ENCODE measurements at places on chromosomes 1 and 21.

GRCh38 chr1:50447961-50448360 is 24.7 kb upstream of the DMRTA2 start:
- DNase-seq, result no peak

- no peak for DNase-seq
Measured at GRCh38 chr1:236888126-236888525, 93.0 kb downstream of the MTR start.

DNA sequence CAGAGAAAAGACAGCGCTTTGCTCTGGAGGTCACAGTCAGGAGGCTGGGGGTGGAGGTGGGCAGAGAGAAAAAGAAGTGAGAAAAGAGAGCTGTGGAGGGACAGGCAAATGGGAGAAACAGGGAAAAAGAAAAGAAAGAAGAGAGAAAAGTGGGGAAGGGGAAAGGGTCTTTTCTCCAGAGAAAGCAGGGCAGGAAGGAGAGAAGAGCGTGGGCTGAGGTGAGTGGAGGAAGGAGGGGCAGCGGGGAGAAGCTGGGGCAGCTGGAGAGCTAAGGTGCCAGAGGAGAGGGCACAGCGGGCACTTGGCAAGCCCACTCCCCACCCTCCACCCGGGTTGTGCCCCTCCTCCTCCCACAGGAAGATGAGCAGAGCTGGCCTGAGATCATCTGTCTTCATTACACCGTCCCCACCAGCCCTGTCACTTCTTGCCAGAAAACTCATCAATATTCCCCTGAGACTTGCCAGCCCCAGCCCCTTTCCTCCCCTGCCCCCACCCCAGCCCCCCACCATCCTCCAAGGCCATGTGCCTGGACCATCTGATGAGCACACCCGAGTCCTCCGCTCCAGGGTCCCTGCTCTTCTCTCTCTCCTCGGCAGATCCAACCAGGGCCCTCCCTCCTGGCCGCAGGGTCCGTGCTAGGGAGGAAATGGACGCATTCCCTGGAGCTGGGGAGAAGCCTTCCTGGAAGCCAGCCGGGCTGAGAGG is 17.0 kb upstream of the BLACAT1 start:
- no peak for DNase-seq

DNA sequence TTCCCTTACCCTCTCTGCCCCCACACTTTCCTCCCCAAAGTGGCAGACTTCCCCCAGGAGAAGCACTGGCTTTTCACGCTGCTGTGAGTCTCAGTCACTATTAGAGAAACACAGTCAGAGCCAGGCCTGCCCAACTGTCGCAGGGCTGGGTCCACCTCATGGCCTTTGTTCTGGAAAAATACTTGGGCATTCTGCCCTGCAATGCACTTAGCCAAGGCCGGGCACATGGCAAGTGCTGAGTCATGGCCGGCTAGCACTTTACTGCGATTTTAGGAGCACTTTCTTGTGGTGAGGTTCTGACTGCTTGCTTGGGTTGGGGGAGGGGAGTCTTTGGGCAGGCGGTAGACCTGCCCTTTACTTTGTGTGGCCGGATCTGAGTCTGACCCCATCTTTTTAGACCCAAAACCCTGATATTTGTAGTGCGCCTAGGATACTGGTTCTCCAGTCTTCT is 7.7 kb downstream of the EPHX1 start:
- DNase-seq, result peak; percentile 73

DNA sequence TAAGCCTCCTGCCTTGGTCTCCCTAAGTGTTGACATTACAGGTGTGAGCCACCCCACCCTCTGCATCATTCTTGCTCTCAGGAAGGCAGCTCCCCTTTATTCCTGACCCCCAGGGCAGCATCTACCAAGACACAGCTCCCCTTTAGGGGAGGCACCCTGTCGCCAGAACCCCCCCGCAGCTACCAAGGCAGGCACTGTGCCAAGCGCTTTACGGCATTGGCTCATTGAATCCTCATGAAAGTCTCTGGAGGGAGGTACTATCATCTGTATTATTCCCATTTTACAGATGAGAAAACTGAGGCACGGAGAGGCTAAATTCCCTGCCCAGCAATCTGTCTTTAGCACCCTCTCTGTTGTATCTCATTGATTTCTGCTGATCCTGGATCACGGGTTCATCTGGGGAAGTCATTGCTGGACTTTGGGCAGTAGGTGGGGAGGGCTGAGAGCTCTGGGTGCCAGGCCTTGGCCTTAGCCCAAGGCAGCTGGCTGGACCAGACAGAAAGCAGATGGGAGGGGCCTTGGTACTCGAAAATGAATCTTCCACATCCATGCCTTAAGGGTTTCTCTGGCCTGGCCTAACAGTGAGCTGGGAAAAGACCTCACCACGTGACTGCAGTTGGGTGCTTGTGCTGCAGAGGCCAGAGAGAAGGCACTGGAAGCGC is 5.9 kb downstream of the PLOD1 start:
- no peak for DNase-seq

Data from endothelial cell of umbilical vein (primary cell).